Cardiac fibroblast (primary cell): ENCODE measurements at places on chromosomes 11 and 22.

GRCh38 chr11:20226933-20227332 is 66.7 kb upstream of the DBX1 start:
- no peak for DNase-seq

DNA sequence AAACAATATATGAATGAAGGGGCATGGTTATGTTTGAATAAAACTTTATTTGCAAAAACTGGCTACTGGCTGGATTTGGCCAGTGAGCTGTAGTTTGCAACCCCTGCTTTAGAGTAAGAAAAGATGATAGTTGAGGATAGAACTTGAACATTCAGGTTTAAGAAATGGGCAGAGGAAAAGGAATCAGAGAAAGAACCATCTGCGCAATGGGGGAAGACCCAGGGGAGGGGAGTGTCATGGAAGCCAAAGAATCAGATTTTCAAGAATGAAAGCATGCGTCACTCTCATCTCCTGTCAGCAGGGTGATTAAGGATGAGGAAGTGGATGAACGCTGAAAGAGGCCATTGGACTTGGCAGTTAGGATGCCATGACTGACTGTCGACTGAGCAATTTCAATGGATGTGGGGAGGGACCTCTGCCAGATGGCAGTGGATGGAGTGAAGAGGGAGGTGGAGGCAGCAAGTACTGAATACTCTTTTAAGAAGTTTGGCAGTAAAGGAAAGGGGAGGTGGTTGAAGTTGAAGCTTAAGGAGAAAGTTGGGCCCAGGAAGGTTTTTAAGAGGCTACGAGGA is 21.2 kb downstream of the FAT3 start:
- DNase-seq, result no peak

DNA sequence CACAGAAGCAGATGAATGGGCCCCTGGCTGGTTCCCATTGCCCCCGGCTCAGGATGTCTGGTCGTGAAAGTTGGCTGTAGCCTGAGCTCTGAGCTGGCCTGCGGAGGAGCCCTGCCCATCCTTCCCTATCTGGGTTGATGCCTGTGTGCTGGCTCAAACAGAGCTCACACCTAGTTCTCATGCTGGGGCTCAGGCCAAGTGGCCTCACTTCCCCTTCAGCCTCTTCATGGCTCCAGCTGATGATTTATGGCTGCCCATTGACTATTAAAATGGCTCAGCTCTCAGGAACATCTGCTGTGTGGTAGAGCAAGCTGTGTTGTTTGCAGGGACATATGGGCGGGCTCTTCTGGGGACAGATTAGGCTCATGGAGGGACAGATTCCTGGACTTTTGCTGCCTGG is 64.7 kb downstream of the ADAMTS15 start:
- peak; percentile 36 for DNase-seq

- peak; percentile 36 for DNase-seq
Observed at GRCh38 chr11:47560426-47560825, 5.0 kb upstream of the PTPMT1 start.

GRCh38 chr11:12288212-12288930 is 89.0 kb upstream of the PARVA start:
- DNase-seq, result peak; percentile 96

GRCh38 chr11:70397336-70397982 is 870 bp upstream of the CTTN start:
- DNase-seq, result peak; percentile 35

GRCh38 chr11:33944693-33945424 is 53.0 kb upstream of the LMO2 start:
- no peak for DNase-seq

GRCh38 chr11:77130763-77131513 is 2.9 kb downstream of the MYO7A start:
- DNase-seq, result peak; percentile 81

DNA sequence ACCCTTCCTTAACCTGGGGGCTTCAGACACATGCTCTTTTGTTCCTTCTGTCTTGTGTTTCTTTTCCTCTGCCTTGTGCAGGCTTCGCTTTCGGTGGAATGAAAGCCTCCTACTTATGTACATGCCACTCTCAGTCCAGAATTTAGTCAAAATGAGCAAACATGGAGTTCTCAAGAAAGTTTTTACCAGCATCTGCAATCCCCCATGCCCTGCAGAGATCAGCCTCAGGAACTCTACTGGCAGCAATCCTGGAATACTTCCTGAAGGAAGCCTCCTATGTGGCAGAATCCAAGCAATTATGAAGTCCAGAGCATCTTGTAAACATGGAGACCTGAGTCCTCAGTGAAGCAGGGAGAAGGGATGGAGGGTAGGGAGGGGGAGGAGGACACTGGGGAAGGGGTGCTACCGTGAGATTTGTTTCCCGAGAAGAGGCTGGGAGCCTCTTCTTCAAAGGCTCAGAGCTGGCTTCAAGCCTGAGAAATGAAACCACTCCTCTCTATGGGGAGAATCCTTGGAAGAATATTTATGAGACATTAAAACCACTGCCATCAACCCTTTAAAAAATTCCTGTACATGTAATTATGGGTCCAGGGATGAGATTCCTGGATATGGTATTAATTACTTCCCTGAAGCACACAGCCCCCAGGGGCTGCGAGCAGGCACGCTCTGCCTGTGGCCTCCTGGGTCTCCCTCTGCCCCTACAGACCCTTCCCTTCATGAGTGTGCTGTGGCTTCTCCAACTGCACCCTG is 58.4 kb downstream of the TENM4 start:
- DNase-seq, result no peak

DNA sequence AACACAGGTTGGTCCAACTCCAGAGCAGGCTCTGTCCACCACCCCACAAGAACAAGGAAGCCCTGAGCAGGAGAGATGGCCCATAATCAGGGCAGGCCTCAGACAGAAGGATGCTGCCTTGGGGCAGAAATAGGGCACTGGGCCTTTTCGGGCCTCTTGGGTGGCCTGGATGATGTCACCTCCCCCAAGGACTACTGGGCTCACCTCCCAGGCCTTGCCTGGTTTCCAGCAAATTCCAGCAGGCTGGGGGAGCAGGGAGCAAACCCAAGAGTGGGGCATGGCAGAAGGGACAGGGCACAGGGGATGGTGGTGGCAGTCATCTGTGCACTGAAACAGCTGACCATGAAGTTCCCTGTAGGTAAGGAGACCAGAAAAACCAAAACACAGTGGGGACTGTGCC is 5.3 kb upstream of the NAA40 start:
- DNase-seq, result no peak

DNA sequence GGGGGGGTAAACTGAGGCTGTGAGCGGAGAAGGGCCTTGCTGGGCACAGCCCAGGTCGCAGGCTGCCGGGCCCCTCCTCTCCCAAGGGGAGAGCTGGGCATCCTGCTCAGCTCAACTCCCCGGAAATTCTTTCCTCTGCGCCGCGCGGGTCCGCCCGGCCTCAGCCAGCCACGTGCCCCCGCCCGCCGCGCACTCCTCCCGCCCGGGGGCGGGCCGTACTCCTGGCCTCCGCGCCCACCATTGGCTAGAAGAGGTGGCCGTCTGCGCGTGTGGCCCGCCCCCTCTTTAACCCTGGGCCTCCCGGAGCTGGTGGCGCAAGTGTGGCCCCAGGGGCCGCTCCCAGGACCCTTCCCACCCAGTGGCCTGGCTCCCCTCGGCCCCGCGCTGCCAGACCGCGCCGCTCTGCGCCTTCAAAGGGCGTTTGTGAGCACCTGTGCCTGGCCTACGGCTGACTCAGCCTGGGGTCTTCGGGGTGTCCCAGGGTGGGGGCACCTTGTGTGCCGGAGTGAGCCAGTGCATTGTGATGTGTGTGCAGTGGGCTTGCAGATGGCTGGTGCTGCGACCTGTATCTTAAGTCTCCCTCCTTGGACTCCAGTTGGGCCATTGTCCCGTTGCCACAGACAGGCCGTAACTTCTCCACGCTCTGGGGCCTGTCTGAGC is 2.0 kb downstream of the MRGPRF start:
- peak; percentile 82 for DNase-seq

GRCh38 chr11:213111-213510 is 5.6 kb downstream of the RIC8A start:
- no peak for DNase-seq

DNA sequence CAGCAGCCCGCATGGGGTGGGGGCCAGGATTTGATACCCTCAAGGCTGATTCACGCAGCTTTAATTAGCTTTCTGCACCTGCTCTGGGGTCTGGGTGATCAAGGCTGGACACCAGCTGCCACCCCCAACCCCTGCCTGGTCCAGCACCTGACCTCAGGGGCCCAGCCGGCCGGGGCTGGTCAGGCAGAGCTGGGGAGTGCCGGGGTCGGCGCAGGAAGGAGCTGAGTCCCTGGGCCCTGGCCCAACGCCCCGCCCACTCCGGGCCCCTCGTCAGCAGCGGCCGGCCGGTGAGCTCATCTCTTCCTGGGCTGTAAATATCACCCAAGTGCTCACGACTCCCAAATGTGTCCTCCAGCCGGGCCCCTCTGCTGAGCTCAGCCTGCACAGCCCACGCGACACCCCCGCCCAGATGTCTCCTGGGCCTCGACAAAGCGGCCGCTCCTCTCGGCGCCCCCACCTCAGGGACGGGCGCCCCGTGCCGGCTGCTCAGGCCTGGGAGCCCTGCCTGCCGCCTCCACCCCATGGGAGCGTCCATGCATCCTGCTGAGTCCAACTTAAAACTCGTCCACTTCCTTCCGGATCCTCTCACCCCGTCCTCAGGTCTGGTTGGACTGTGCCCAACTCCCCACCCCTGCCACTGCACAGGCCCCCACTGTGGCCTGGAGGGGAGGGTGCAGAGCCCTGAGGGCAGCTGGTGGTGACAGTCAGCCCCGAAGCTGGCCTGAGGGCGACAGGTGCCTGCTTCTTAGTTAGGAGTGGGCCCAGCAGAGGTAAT is 29.0 kb downstream of the RTN4R start:
- peak; percentile 32 for DNase-seq

DNA sequence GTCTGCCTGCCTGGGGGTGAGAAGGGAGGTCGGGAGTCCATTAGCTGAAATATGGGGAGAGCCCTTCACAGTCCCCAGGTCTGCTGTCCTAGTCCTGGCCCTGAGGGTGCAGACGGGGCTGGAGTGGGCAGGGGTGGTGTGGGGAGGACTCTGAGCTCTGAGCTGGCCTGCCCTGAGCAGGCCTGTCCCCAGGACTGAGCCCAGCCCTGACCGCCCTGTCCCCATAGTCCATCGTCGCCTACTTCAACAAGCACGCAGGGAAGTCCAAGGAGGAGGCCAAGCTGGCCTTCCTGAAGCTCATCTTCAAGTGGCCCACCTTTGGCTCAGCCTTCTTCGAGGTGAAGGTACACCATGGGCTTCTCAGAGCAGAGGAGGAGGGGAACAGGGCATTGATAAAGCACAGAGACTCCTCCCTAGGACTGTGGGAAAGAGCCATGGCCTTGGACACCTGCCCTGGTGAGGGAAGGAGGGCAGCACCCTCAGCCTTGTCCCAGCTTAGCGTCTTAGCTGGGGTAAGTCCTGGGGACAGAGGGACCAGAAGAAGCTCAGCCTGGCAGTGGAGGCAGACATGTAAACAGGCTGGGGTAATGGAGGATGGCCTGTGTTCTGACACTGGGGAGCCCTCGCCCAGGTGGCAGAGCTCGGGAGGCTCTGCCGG is 83.7 kb downstream of the MYO7A start:
- DNase-seq, result no peak

GRCh38 chr11:38182126-38182866 is 1584.3 kb upstream of the RAG2 start:
- DNase-seq, result peak; percentile 28

GRCh38 chr11:125625630-125626287 is 796 bp downstream of the CHEK1 start:
- peak; percentile 92 for DNase-seq
